Foreskin fibroblast (primary cell): ENCODE measurements at places on chromosomes 3 and 15.
A peak's percentile ranks its signal among the peaks of the same experiment; 100 is the strongest.

DNA sequence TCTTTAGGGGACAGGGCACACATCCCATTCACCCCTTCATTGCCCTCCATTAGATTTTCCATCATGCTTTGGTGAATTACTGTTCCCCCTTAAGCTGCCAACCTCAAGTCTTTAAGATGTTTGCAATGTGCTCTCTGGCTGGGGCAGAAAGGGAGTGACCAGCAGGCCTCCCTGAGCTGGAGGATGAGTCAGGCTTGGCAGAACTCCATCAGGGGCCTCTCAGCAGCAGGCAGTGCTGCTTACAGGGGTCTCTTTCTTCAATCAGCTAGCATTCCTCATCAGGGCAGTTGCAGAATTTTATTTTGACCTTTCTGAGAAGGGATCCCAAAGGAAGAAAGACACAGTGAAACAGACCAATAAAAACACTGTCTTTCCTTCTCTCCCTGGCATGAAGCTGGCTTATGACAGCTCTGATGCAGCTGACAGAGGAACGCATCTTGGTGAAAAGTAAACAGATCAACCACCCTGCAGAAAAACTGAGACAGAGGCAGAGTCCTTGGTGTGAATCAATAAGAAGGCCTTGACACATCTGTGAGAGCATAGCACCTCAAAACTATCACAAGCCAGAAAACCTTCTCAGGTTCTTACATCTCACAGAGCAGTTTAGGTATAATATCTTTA lies 88.7 kb upstream of the MRPL3 start:
- DNase-seq: peak; percentile 56

DNA sequence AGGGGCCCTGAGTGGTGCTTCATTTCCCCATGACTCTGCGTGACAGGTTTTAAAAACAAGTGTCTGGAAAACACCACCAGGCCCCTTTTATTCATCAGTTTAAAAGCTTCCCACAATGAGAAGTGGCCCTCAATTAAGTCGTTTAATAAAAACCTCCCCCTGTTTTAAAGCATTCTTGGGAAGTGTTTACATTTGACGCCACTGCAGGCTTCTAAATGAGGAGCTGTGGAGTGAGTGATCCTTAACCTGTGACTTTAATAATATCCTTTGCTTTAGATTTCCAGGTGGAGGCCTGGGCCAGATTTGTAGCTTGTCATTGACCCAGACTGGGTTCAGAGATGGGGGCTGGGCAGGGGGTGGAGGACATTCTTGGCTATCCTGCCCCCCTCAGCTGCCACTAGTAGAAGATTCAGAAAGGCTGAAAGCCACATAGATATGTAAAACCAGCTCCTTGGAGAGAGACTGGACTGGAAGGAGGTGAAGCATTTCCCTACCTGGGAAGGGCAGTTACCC lies 11.3 kb downstream of the CGNL1 start:
- no peak for DNase-seq

DNA sequence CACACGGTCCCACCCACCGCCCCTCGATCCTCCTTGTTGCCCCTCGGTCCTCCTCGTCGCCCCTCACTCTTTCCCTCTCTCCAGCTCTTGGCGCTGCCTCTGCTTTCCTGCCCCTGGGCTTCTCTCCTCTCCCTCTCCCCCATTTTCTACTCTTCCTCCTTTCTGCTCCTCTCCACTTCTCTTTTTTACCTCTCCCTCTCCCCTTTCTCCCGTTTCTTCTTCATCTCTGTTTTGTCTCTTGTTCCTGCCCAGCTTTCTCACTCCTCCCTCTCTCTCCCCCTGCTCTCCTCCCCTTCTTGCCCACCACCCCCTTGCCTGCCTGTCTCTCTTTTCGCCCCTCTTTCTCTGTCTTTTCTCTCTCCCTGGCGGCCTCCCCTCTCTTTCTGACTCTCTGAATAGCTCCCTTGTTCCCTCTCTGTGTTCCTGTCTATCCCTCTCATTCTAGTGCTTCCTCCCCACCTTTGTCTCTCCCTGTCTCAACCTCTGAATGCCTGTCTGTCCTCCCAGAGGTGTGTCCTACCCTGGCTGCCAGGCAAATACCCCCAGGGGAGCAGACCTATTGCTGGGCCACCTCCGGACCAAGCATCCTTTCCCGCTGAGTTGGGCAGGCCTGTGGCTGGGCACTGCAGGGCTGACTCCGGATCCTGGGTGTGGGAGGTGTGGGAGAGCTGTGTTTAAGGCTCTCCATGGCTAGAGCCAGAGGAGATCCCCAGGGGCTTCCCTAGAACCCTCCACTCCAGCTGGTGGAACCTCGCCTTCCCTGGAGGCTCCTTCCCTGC lies 41.0 kb downstream of the EPHB3 start:
- DNase-seq: no peak

DNA sequence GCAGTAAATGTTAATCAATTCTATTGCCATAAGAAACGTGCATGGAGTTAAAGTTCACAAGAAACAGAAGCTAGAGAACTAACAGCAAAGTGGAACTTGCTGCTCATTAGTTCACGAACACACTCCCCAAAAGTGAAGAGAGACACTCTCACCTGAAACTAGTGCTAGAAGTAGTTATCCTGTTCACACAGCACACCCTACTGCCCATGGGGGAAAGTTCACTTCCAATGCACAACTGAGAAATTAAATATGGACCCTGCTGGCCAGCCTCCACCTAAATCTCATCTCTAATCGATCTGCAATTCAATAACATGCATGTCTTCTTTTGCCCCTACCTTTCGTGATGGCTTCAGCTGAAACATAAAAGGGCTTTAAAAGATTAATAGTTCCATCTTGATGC lies 39.4 kb upstream of the FRMD4B start:
- peak; percentile 63 for DNase-seq

- peak; percentile 89 for DNase-seq
Observed at GRCh38 chr3:38029400-38030125, at the start of gene PLCD1. Gene PLCD1, minus strand, starts transcription at chr3:38029642. Its CDS starts 103 bp downstream, at chr3:38029539.

DNA sequence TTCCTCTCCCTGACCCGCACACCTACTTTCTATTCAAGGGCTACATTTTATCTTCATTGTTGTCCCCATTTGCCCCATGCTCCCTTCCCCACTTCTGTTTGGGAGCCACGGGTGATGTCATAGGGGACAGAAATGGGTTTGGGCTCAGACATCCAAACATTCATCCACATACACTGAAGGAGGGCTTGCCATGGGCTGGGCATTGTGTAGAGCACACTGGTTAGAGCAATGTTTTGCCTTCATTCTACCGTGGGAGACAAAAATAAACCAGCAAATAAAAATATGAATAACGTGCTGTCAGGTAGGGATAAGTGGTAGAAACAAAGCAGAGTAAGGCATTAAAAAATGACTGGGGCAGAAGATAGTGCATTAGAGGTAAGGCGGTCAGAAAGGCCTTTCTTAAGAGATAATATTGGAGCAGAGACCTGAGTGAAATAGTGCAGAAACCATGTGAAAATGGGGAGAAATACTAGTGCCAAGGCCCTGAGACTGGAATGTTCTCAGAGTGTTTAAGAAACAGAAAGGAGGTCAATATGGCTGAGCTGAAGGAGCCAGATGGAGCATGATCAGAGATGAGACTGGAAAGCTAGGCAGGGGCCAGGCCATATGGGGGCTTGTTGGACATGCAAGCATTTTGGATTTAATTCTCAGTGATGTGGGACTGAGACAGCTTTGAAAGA lies 40.9 kb upstream of the CLSTN2 start:
- DNase-seq: no peak
